Activated CD4-positive, alpha-beta memory T cell treated with anti-CD3 and anti-CD28 coated beads for 36 hours (primary cell): ENCODE measurements at places on chromosomes 3 and 15.

GRCh38 chr3:156260331-156260730 lies 140.0 kb downstream of the KCNAB1 start:
- DNase-seq = no peak

- DNase-seq = no peak
These were observed 203.8 kb upstream of the MCTP2 start for GRCh38 chr15:94027581-94027980.

- DNase-seq = no peak
These were observed 13.3 kb downstream of the EIF3J start for GRCh38 chr15:44550256-44550655.

- no peak for DNase-seq
These were observed 453 bp upstream of the CCDC14 start for GRCh38 chr3:123961508-123961856.

GRCh38 chr15:91099995-91100813 lies at the start of gene SV2B:
TSS of gene SV2B (plus strand) at chr15:91100257. CDS start at chr15:91226264, 126,007 bp downstream.
- peak; percentile 61 for DNase-seq

DNA sequence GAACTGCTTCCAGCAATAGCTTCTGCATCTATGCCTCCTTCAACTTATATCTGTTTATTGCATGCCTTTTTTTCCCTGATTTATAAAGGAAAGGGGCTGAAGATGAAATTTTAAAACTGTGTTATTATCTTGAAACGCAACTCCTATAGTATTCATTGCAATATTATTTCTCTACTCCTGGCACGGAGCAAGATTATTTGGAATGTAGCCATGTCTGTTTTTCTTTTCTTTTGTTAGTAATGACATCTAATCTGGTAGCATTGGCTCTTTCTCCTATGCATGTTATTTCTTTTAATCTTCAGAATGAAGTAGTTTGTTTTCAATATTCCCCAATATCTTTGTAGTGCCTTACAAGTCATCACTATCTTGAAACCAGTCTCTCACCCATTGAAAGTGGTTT lies 33.6 kb downstream of the KCNMB2 start:
- no peak for DNase-seq

DNA sequence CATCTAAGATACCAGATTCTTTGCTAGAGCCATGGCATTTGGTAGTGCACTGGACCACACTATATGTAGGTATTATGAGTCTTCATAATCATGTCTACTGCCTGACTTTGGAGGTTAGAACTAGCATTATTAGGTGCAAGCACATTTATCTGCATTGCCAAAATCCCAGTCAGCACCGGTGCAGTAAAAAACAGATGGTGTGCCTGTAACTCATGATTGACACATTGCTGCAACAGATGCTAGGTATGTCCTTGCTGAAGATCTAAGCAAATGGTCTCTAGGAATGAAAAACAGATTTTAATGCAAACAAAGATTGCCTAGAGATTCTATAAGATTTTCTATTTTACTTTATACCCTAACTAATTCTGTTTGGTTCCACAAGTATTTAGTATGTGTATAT lies 47.7 kb downstream of the MYO5A start:
- no peak for DNase-seq

DNA sequence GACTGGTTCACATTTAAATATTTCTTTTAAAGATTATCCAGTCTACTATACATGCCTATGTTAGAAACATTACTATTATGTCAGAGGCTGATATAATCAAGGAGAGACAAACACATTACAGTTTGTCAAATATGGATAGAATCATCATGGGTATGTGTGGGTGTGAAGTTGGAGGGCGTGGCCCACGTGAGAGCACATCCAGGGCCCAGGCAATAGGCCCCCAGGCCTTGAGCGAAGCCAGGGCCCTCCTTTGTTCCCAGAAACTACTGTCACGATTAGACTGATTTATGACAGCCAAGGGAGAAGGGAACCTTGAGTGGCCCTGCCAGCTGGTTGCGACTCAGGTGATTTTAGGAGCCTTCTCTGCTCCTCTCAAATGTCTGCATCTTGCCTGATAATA lies 26.9 kb upstream of the LDHAL6B start:
- no peak for DNase-seq

DNA sequence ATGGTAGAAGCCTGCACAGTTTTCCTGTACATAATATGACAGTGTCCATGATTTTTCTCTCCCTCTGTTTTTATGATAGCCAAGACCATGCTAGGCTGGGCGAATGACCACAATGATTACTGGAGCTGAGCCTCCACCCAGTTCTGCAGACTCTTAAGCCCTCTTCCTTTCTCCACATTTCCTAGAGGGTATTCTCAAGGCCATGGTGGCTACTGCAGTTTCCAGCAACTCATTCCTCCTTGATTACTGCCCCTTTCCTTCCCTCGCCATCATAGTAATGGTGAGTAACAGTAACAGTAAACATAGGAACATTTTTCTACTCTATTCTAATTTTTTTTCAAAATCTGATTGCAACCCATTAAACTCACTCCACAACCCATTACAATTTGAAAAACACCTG lies 20.2 kb downstream of the TNIK start:
- no peak for DNase-seq

DNA sequence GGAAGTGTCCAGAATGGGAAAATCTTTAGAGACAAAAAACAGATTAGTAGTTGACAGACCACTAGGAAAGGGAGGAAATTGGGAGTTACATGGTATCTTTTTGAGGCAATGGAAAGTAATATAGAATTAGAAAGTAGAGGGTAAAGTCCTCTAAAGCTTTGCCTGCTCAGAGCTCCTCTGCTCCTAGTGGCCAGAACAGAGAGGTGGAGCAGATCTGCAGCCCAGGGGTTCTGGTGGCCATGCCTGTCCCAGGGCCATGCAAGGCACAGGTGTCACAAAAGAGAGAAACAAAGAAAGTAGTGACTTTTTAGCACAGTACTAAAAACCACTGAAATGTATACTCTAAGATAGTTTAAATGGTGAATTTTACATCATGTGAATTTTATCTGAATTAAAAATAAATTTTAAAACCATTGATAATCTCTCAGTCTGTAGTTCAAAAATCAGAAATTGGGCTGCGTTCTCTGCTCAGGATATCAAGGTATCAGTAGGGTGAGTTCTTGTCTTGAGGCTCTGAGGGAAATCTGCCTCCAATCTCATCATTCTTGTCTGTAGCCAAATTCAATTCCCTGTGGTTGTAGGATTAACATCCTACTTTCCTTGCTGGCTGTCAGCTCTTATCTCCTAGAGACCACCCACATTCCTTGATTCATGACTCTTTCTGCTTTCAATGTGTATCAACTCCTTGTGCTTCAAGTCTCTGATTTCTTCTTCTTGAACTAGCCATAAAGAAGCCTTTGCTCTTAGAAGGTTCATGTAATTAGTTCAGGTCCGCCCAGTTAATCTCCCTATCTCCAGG lies 23.6 kb downstream of the PYGO1 start:
- DNase-seq = no peak

GRCh38 chr3:38560996-38561717 lies 65.0 kb downstream of the EXOG start:
- DNase-seq = no peak

DNA sequence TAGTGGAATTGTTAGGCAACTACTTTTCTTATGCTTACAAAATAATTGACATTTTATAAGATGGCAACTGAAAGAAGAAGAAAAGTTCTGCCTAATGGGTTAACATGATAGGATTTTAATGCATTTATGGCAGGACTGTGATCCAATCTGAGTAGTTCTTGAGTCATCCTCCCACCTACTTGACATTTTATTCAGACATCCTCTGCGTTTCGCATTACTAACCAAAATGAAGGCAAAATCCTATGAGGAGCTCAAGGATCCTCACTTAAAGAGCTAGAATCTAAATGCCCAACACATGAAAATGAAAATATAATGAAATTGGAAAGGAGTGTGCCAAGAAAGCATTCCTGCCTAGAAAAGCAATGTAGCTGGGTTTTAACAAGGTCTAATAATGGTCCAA lies 581.1 kb upstream of the SEMA6D start:
- no peak for DNase-seq

GRCh38 chr3:10992017-10992942 lies at the start of gene SLC6A1:
TSS of gene SLC6A1 (plus strand) at chr3:10992748. CDS start at chr3:11017212, 24,464 bp downstream.
- DNase-seq = no peak

- DNase-seq = no peak
These were observed 59.4 kb downstream of the LDHAL6B start for GRCh38 chr15:59266028-59266427.

GRCh38 chr15:70853318-70853972 lies 512 bp downstream of the LARP6 start:
- peak; percentile 13 for DNase-seq

- DNase-seq = no peak
These were observed 166.8 kb downstream of the LPP start for GRCh38 chr3:188320757-188321156.

DNA sequence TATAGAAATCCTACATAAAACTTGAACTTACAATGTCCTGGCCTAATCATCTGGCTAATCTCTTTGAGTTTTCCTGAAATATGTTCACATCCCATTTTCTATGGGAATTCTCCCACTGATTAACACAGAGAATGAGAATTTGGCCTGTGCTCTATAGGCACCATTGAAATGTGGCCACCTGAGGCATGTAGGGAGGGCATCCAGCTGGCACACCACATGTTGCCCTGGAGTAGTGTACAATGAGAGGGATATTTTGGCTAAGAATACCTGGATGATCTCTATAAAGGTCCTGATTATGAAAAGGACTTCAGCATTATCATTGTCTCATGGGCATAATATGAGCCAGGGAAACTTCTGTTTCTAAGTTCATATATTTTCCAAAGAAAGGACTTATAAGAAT lies 324.0 kb downstream of the ZBTB20 start:
- no peak for DNase-seq

DNA sequence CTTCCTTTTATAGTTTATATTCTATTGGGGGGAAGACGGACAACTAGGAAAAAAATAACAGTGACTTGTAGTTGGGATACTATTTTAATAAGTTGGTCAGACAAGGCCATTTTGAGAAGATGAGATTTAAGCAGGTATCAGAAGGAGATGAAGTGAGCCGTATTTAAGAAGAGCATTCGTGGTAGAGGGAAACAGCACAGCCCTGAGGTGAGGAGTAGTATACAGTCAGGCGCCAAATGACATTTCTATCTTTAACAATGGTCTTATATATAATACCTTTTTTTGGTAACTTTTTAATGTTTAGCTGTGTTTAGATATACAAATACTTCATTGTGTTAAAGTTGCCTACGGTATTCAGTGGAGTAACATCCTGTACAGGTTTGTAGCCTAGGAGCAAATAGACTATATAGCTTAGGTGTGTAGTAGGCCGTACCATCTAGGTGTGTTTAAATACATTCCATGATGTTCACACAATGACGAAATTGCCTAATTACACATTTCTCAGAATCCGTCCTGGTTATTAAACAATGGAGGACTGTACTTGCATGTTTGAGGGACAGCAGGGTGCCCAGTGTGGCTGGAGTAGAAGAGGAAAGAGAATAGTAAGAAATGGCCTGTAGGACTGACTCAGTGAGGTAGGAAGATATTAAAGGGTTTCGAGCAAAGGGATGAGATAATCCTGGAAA lies 1.6 kb downstream of the NKTR start:
- no peak for DNase-seq

GRCh38 chr3:120077731-120078130 lies 16.5 kb downstream of the GSK3B start:
- no peak for DNase-seq

- DNase-seq = no peak
These were observed 523.2 kb downstream of the OTOL1 start for GRCh38 chr3:162019817-162020216.

DNA sequence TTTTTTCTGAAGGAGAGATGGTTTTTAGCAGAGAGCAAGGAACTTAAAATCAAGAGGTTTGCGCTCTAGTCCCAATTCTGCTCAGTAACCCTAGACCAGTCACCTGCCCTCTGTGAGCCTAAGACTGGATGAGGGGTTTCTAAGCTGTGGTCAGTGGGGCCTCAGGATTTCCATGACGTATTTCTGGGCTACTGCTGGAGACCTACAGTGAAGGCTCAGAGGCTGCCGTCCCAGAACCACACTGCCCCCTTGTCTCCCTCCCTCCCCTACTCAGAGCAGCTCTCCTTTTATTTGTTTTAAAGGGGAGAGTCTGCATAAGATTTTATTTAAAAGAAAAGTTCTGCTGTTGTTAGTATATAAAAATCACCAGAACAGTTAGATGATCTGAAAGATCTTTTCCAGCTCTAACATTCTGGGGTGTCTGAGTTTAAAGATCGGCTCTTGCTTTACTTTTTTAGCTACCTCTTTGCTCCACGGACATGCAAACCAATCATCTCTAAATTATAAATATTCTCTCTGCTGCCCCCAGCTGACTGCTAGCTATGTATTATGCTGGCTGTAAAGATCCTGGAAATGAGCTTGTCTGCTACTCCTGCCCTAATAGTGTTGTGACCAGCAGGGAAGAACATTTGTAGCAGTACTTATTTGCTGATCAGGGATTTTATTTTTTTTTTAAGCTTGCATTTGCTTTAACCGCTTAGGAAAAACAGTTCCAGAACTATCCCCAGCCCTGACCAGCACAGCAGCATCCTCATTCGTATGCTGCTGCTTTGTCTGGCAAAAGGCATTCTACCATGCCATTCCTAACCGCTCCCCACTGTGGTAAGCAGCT lies 28.6 kb upstream of the NDUFB4 start:
- DNase-seq = no peak

DNA sequence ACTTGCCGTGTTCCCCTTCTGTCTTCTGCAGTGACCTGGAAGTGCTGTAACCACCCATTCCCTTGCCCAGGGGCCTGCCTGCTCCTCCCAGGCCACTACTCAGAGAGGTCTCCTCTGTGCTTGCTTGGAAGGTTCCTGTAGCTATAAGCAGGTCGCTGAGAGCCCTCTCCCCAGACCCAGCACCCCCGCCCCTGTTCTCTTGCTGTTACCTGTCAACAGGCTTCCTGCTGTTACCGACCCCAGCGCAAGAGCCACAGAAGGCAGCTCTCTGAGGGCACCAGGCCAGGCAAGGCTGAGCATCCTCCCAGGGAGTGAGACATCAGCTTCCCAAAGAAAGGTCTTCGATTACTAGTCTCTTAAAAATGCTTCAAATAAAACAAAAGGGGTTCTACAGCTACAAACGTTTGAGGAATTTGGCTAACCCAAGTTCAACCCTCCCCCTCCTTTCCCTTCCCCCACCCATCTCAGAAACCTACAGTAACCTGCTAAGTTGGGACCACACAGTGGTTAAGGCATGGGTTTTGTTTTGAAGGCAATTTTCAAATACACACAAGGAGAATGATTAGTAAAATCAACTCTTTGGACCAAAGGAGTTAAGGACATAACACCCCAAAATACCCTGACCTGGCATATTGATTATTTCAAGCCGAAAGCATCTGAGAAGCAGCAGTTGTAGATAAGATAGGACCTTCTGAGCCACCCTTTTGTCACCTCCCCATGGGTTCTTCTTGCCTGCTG lies 74.9 kb upstream of the MFGE8 start:
- no peak for DNase-seq

GRCh38 chr3:195596765-195597171 lies 13.0 kb upstream of the APOD start:
- DNase-seq = no peak
